ENCODE measurements at places on chromosomes 11 and 22.

GRCh38 chr22:19180740-19181410, 2.3 kb upstream of the SLC25A1 start:
- DNase-seq: no peak

GRCh38 chr11:133787379-133788141, 57.8 kb downstream of the SPATA19 start:
- peak; percentile 47 for DNase-seq

DNA sequence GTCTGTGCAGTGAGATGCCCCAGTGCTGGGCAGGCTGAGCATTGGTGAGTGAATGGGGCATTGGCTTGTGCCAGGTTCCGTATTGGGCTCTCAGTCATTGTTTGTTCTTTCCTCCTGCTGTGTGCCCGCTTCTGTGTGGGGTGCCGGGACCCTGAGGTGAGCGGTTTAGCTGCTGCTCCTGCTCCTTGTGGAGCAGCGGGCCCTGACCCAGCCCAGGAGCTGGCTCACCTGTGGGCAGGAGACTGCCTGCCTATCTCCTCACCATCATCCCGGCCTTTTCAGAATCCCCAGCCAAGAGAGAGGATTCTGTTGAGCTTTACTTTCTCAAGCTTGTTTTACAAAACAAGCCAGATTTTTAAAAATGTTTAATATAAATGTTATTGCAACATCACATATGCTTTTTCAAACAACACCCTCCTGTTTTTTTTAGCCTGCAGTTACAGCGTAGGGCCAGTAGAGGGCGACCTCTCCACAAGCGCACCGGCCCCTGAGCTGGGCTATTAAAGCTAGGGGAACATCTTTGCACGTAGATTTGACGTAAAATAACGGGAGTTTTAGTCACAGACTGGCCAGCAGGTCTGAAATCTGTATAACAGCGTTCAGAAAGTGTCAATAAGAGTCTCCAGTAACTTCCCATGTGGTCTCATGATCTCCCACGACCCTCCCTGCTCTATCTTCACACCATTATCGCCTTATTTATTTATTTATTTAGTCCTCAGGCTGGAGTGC, 25.1 kb upstream of the RELT start:
- DNase-seq: no peak

- DNase-seq: no peak
Measured at GRCh38 chr11:102017026-102017425, 30.2 kb upstream of the CFAP300 start.

- no peak for DNase-seq
Measured at GRCh38 chr22:44191036-44191454, 10.3 kb downstream of the PARVG start.

DNA sequence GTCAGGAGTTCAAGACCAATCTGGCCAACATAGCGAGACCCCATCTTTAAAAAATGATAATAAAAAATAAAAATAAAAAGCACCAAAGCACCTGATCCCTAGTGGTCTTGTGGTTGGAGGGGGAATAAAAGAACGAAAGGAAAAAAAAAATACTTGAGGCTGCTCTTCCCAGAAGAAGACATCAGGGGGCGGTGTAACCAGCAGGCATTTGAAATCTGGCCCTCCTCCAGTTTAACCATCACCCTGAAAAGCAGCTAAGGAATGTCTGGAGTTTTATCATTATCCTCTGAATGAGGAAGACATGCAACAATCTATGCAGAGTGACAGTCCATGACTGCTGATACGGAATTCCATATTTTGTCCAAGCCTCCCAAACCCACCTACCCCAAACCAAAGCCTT, 5.6 kb upstream of the KCTD17 start:
- DNase-seq: no peak

DNA sequence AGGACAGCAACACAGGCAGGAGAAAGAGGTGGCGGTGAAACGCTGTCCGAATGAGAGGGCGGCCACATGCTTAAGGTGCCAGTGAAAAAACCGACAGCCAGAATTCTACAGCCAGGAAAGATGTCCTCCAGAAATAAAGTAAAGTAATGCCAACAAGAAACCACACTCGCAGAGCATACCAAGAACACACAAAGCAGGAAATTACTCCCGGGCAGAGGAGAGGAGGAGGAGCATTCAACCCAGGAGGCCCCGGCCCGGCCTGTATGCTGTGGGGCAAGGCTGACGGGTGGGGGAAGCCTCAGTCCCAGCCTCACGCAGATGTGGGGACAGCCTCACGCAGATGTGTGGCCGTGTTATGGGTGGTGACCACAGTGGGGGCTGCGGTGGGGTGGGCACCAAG, 28.0 kb downstream of the CHID1 start:
- DNase-seq: no peak

DNA sequence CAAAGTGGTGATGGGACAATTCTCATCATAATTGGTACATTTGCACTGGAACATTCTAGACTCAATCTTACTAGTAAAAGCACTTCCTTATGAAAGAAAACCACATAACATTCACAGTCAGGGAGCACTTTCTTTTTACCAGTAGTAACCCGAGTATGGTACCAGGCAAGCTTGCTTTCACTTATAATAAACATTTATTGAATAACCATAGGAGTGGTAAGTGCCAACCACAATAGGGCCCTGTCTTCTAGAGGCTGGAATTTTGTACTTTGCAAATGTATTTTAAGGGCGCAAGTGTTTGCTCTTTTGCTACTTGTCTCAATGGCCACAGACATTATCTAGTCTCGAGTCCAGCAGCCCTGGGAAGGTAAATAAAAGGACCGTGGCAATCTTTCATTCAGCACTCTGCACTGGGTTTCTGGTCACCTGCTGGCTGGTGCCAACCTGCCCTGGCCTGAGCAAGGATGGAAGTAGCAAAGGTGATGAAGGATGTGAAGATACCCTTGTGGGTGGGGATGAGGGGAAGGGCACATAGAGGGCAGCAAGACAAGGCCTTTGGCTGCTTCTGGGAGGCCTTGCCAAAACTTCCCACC, 24.2 kb downstream of the C22orf31 start:
- no peak for DNase-seq

- no peak for DNase-seq
Measured at GRCh38 chr11:133896028-133896427, 50.7 kb upstream of the SPATA19 start.

DNA sequence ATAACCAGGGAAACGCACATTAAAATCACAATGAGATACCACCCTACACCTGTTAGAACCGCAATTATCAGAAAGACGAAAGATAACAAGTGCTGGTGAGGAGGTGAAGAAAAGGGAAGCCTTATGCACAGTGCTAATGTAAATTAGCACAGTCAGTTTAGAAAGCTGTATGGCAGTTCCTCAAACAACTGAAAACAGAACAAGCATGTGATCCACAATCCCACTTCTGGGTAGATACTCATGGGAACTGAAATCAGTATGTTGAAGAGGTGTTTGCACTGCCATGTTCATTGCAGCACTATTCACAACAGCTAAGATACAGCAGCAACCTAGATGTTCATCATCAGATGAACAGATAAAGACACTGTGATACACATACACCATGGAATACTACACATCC, 75.0 kb upstream of the CCND1 start:
- no peak for DNase-seq

- DNase-seq: no peak
Measured at GRCh38 chr22:42906605-42907348, 49.7 kb upstream of the ARFGAP3 start.

DNA sequence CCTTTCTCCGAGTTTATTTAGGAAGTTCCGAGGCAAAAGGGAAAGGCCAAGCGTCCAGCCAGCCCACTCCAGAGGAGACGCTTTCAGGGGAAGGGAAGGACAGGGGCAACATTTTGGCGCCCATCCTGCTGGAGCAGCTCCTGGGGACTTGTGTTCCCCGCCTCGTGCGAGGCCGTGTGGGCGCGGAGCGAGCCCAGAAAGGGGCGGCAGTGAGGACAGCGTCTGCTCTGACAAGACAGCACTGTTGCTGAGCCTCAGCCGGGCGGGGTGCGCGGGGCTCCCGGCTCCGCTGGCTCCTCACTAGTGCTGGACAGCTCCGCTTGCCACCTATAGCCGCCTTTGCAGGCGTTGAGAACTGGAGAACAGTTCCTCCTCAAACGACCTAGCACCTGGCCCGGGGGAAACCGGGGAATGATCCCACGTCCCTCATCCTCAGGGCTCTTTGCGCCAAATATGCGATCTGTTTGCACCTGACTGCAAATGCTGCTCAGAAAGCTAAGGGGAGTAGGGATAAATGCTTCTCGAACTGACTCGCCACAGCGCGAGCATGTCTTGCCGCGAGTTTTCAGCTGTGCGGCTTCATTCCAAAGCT, 722 bp upstream of the GUCY1A2 start:
- peak; percentile 79 for DNase-seq

- DNase-seq: no peak
Measured at GRCh38 chr11:111344032-111344431, 35.0 kb downstream of the POU2AF1 start.

- DNase-seq: no peak
Measured at GRCh38 chr11:129410395-129410960, 34.8 kb downstream of the BARX2 start.

- no peak for DNase-seq
Measured at GRCh38 chr22:41411021-41411851, 29.5 kb downstream of the TEF start.

- no peak for DNase-seq
Measured at GRCh38 chr11:28132548-28132947, 24.4 kb downstream of the METTL15 start.

- DNase-seq: peak; percentile 88
Measured at GRCh38 chr22:46071451-46072109, 78.7 kb upstream of the PPARA start.

GRCh38 chr11:61959678-61960077, 7.8 kb downstream of the FTH1 start:
- no peak for DNase-seq

DNA sequence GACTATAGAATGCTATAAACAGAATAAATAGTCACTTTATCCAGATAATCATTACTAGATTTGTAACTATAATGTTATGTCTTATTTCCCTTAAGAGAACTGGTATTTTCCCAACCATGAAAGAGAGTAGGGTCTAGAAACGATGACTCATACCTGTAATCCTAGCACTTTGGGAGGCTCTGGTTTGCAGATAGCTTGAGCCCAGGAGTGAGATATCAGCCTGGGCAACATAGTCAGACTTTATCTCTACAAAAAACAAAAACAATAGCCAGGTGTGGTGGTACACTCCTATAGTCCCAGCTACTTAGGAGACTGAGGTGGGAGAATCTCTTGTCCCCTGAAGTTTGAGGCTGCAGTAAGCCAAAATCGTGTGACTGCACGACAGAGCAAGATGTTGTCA, 30.9 kb downstream of the OR52A5 start:
- no peak for DNase-seq

GRCh38 chr11:8011981-8012444, 24.9 kb downstream of the EIF3F start:
- DNase-seq: no peak

DNA sequence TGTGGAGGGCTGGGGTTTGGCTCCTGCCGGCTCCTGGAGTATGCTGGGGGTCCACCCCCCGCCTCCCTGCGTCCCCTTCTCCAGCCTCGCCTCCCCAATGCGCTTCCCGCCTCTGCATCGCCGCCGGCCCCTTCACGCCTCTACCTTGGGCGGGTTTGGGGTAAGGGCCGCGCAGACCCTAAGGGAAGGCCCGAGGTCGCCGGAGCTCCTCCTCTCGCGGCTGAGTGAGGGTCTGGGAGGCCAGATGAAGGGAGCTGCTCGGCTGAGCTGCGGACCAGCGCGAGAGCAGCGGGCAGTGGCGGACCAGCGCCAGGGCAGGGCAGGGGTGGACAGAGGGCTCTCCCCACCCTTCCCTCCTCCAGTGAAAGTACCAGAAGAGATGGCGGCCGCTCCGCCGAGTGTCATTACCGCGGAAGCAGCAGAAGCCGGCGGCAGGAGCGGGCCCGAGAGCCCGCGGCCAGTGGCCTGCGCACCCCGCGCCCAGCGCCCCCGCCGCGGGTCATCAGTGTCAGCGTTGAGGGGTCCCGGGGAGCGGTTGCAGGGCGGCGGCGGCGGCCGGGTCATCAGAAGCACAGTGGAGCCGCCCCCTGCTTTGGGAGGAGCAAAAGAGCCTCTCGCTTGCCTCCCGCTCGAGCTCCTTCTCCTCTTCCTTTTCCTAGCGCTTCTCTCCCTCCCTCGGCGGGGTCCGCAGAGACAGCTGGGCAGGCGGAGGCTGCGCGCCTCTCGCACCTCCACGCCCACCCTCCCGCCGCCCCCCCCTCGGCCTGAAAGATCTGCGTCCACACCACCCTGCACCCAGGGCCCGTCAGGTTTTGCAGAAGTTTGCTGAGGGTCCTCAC, 255.6 kb upstream of the CADM1 start:
- DNase-seq: no peak

GRCh38 chr22:36331306-36331911, 56.4 kb downstream of the MYH9 start:
- DNase-seq: no peak

- no peak for DNase-seq
Measured at GRCh38 chr11:68329536-68329935, 17.1 kb downstream of the LRP5 start.

- no peak for DNase-seq
Measured at GRCh38 chr11:104221455-104221854, 57.5 kb upstream of the PDGFD start.

GRCh38 chr11:36455658-36456111, 54.4 kb downstream of the TRAF6 start:
- DNase-seq: no peak

DNA sequence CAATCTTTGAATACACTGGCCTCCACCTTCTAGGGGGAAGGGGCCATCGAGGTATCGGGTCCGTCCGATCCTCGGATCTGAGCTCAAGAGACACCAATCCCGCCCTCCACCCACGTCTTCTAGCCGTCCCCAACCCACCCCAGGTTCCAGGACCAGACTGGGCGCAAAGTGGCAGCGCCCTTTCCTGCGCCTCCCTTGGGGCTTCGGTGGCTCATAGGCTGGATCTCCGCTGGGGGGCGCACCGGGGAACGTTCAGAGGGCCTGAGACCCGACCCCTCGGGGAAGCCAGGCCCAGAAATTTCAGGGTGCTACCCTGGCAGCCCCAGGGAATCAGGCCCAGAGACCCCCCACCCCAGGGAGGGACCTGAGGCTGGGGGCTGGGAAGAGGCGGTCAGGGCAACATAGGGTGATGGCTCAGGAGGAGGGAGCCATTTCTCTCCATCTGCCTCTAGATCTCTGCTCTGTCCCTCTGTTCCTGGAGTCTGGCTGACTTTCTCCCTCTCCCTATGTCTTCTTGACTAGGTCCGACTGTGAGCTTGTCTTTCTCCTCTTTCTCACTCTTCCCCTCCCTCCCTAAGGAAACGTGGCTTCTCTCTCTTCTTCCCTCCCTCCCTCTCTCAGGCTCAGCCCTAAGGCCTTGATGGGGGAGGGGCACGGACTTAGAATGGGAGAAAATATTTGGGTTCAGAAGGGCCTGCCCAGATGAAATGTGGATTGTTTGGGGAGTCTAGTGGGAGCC, 1.1 kb downstream of the CREB3L1 start:
- DNase-seq: no peak

GRCh38 chr22:31313366-31314147, 21.3 kb upstream of the PIK3IP1 start:
- peak; percentile 81 for DNase-seq

GRCh38 chr22:38132136-38132535, 21.7 kb upstream of the BAIAP2L2 start:
- DNase-seq: no peak

DNA sequence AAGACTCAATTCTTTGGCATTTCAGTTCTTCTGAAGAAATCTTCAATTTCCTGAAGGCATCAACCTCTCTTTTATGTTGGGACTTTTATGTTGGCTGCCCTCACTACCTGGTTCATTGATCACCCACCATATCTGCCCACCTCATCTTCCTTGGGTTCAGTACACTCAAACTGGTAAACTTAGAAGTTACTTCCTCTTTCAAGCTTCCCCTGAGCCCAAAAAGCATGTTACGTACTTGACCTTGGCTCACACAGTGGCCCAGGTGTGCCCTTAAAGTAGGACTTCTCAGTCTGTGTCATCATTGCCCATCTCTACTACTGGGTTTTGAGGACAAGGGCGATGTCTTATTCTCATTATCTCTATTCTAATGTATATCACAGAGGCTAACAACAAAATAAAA, 86.1 kb downstream of the GRIA4 start:
- no peak for DNase-seq

Data from left kidney (tissue), 8 donors.